Activated CD4-positive, alpha-beta T cell treated with anti-CD3 and anti-CD28 coated beads, Interleukin-10, Interleukin-2, amounts not matched to agents 100 ng/mL and 50 ng/mL, durations not matched to agents 16 hours and 8 hours (primary cell): ENCODE measurements at places on chromosomes 6 and 20.

DNA sequence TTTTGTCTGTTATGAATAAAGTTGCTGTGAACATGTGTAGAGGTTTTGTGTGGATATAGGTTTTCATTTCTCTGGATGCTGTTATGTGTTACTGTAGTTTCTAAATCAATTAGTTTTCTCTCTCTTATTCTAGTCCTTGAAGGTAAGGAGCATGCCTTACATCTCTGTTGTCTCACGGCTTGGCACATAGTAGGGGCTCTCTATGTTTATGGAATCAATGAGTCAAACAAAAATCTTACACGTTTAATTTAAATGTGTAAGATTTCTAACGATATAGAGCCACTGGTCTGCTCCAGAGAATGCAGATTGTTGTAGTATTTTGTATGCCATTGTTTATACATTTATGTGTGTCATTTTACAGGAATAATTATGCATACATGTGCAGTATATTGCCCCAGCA lies 15.3 kb upstream of the DHX35 start:
- DNase-seq = no peak

DNA sequence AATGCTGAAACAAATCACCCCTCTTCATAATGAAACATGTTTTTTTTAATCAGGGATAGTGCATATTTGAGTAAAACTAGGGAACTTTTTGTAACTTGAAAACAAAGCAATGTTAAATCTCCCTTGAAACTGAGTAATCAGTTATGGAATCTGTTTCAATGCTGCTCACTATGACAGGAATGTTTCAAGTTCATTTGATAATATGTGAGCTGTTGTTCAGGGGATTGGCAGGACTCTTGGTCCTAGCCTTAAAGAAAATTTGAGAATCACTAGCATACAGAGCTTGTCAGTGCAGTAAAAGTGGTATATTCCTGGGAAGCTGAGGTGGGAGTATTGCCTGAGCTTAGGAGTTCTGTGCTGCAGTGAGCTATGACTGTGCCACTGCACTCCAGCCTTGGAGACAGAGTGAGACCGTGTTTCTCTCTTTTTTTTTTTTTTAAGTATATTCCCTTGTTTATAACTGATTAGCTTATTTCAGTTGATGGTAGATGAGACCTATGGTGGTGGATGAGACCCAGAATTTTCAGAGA lies 21.6 kb upstream of the CALHM6 start:
- no peak for DNase-seq

- DNase-seq = no peak
Measured at GRCh38 chr6:42042108-42042507, 8.2 kb upstream of the TAF8 start.

GRCh38 chr6:142803495-142804058 lies 141.4 kb downstream of the HIVEP2 start:
- DNase-seq = no peak

DNA sequence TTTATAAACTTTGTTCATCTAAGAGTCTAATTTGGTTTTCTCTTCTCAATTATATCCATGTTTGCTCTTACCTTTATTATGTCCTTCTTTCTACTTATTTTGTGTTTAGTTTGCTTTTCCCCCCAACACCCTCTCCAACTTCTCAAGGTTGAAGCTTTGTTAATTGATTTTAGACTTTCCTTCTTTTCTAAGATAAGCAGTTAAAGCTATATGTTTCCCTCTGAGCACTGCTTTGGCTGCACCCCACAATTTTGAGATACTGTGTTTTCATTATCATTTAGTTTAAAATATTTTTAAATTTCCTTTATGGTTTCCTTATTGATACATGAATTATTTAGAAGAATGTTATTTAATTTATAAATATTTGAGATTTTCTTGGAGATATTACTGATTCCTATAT lies 13.9 kb upstream of the BEND6 start:
- DNase-seq = no peak

DNA sequence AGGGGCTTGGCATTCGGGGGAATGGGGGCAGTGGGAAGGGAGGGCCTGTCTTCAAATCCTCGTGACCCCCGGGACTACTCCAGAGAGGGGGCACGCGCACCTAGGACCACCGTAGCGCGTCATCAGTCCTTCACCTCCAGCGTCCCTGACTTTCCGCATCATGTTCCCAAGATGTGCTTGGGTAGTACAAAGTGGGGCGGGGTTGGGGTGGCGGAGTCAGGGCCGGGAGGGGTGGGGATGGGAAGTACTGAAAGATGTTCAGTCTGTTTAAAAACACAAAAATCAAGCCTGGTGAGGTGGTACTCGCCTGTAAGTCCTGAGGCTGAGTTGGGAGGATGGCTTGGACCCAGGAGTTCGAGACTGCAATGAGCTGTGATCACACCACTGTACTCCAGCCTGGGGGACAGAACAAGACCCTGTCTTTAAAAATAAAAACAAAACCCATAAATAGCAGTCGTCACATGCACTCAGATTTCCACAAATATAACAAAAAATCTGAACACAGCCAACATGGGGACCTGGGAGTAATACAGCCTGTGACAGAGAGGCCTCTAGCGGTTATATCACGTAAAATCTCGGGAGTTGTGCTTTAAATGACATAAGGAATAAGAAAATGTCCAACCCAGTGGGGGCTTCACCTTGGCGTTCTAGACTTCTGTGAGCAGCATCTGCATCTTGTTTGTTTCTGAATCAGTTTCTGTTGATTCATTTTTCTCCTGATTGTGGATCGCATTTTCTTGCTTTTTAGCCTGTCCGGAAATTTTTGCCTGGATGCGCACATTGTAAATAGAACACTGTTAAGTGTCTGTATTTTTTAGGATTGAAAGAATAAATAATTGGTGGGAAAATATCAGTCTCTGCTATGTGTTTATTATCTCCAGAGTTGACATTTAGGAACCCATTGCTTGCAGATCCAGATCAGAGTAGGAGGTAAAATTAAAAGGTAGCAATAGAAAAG lies 698 bp upstream of the LRP11 start:
- peak; percentile 62 for DNase-seq

- no peak for DNase-seq
Measured at GRCh38 chr20:56433221-56433879, 21.3 kb downstream of the CASS4 start.

DNA sequence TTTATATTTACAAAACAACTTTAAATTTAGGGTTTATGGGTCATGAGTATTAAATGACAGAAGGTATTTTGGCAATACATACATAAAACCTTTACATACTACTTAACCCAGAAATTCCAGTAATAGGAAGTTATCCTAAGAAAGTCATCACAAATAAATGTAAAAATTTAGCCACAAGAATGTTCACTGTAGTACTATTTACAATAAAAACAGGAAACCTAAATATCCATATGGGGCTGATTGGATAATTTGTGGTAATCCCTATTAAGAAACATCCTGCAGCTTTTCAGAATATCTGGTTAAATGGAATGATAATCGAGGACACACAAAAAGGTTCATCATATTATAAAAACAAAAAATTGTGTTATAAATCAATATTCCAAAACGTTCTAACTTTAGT lies 44.4 kb downstream of the TRAM2 start:
- DNase-seq = no peak

DNA sequence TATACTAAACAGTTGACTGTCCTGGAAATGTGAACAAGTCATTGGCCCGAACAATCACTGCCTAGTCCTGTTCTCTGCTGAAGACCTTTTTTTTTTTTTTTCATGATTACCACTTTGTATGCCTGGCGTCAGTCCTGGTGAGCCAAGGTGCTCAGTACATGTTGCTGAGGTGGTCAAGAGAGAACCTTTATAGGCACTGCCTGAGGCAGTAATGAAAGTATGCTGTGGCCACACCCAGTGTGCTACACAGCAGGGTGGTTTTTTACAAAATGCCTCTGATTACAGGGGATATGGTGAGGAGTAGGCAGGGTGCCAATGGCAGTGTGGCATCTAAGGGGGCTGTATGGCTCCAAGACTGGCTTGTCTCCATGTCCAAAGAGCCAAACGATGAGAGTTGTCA lies 135.1 kb upstream of the ENPP5 start:
- no peak for DNase-seq

DNA sequence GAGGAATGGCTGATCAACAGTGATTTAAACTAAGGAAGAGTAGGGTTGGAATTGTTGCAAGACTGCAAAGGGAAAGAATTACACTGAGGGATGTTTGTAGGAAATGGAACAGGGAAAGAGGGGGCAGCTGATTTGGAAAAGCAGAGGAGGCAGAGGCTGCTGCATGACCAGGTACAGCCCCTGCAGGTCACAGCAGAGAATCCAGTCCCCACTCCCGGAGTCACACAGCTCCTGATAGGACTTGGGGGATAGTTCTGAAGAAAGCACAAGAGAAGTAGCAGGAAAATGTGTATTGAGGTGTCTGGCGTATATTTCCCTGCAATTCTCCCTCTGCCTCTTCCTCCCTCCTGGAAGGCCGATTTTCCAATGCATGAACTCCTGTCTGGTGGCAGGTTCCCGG lies 92.5 kb upstream of the PDE10A start:
- no peak for DNase-seq

GRCh38 chr20:47631078-47631477 lies 129.4 kb downstream of the NCOA3 start:
- no peak for DNase-seq

DNA sequence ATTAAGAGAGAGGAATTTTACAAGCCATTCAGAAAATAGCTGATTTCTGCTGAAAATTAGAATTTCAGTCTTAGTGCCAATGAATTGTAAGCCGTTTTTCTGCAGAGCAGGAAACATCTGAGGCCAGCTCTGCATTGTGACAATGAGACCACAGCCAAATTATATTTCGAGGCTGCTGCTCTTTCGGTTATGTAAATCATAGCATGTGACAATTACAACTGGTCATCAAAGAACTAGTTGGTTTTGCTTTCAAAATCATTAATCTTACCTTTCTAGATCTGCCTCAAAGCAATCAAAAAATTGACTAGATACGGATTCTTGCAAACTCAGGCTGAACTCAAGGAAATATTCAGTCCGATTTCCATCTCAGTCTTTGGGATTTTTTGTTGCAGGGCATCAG lies 33.4 kb upstream of the INSM1 start:
- DNase-seq = peak; percentile 12

DNA sequence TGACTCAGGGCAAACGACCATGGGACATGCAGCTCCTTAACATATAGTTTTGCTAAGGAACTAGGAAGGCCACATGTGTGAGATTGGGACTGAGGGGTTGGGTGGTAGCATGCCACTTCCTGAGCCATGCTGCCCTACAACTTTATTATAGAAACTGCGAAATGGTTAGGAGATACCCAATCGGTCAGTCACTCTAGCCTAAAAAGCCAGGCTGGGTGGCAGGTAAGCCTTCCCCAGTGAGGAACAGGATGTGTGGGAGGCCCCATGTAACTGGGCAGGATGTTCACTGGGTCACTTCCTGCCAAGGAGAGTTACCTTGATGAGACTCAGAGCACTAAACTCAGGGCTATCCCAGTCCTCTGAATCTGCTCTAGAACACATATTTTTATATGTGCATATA lies 123.5 kb downstream of the MAP3K7 start:
- peak; percentile 74 for DNase-seq

GRCh38 chr6:118985123-118985830 lies 50.3 kb upstream of the MCM9 start:
- no peak for DNase-seq

DNA sequence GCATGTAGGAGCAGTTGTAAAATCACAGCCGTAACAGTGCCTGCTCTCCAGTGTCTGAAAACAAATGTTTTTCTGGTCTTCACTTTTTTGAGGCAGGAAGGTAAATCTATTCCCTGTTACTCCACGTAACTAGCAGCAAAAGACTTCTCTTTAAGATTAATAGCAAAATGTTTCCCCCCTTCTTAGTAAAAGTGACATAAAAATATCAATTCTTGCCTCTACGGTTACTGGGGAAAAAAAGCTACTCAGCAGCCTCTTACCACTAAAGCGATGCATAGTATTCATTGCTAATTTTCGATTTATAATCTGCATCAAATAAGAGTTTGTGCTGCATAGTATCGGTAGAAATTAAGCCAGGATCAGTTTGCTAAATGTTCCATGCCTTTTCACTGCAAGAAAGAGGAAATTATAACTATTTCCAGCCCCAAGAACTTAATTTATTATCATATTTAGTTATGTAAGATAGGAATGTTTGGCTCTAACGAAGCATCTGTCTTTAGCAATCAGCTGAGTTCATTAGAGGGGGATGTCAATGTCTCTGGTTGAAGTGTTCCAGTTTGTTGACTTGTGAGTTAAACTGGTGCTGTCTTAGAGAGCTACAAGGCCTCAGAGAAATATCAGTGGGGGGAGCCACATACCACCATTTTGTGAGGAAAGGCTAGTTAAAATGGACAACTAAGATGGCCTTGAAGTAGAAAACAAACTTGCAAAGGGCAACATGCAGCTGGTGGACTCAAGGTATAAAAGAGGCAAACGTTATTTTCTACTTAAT lies 617 bp upstream of the TSPYL1 start:
- no peak for DNase-seq

DNA sequence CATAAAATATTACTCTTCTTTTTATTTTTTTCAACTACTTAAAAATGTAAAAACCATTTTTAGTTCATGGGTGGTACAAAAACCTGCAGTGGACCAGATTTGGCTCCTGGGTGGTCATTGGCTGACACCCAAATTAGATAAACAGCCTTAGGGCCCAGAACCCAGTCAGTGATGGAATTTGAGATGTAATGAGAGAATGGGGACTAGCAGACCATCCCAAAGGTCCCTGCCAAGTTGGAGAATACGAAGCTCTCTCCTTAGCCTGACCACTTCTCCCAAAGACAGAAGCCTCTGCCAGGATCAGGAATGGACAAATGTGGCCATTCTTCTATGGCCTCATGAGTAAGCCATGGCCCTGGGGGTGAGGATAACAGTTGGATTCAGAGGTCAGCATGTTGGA lies 194.7 kb downstream of the NFATC2 start:
- no peak for DNase-seq

DNA sequence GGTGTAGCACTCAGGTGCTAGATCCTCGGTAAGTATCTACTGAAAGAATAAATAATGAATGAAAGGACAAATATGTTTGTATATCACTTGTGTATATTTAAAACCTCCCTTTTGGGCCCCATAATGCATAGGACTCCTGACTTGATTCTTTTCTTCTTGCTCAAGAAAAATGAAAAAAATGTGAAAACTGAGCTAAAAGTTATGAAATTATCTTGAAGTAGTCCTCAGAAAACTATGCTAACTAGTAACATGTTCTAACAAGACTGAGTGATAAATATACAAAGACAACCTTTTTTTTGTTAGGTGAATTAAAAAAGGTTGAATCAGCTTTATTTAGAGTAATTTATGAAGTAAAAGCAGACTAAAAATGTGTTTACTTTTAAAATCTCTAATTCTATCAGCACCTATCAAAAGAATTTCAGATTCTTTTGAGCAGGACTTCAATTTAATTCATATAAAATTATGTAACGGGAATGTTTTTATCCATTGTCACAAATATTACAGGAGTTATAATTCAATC lies 247.8 kb upstream of the JAG1 start:
- no peak for DNase-seq

GRCh38 chr6:8110725-8111124 lies 8.4 kb upstream of the EEF1E1 start:
- DNase-seq = no peak

DNA sequence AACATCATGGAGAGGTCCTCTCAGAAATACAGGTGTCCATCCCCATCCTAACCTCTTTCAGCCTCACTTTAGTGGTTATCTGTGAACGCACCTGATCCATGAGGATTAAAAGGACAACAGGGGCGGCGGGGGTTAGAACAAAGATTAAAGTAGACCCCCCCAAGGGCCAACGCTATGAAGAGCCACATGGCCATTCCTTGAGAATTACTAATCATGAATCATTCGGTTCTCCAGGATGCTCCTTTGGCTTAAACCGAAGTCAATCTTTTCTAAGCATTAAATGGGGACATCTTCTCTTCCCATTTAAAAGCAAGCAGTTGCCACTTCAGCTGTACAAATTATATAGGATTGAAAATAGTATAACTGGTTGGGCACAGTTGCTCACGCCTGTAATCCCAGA lies 212.4 kb downstream of the GMPR start:
- no peak for DNase-seq
